Activated T-cell treated with anti-CD3 and anti-CD28 coated beads for 24 hours (primary cell): ENCODE measurements at places on chromosomes 6 and 20.

- no peak for DNase-seq
Measured at GRCh38 chr6:125844989-125845388, 54.2 kb downstream of the NCOA7 start.

- peak; percentile 51 for DNase-seq
Measured at GRCh38 chr6:15417811-15418210, 171.9 kb downstream of the JARID2 start.

DNA sequence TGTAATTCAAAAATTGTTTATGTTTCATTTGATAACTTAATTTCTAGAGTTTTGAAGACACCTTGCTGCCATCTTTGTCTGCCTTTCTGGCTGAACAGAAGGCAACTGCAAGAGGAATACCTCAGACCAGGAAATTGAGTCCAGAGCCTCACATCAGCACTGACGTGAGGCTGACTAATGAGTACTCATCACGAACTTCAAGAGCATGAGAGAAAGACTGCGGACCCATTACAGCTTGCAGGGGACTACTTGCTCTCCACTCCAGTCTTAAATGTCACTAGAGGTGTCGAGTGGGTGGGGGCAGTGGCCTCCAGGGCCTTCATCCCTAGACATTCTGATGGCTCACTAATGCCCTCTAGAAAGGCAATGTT lies 109.5 kb upstream of the SSTR4 start:
- no peak for DNase-seq

GRCh38 chr6:79134699-79135474 lies 56.8 kb upstream of the PHIP start:
- no peak for DNase-seq

DNA sequence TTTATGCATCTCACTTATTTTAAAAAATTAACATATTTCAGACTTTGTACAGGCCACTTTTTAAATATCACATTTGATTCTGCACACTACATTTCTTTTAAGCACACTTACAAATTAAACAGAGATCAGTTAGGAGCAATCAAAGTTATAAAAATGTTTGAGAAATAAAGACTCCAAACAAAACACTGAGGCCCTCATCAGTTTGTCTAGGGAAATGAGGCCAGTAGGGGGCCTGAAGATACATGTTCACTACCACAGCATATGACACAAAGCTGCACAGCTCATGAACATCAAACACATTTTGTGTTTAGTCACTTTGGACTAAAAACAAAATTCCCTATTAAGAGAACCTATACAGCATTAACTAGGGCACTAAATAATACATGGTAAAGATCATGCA lies 180.5 kb downstream of the PDE7B start:
- DNase-seq: no peak

- DNase-seq: no peak
Measured at GRCh38 chr20:60999250-60999649, 252.8 kb upstream of the CDH4 start.
